Activated CD8-positive, alpha-beta memory T cell treated with anti-CD3 and anti-CD28 coated beads for 1 hour (primary cell): ENCODE measurements at places on chromosomes 1 and 21.

DNA sequence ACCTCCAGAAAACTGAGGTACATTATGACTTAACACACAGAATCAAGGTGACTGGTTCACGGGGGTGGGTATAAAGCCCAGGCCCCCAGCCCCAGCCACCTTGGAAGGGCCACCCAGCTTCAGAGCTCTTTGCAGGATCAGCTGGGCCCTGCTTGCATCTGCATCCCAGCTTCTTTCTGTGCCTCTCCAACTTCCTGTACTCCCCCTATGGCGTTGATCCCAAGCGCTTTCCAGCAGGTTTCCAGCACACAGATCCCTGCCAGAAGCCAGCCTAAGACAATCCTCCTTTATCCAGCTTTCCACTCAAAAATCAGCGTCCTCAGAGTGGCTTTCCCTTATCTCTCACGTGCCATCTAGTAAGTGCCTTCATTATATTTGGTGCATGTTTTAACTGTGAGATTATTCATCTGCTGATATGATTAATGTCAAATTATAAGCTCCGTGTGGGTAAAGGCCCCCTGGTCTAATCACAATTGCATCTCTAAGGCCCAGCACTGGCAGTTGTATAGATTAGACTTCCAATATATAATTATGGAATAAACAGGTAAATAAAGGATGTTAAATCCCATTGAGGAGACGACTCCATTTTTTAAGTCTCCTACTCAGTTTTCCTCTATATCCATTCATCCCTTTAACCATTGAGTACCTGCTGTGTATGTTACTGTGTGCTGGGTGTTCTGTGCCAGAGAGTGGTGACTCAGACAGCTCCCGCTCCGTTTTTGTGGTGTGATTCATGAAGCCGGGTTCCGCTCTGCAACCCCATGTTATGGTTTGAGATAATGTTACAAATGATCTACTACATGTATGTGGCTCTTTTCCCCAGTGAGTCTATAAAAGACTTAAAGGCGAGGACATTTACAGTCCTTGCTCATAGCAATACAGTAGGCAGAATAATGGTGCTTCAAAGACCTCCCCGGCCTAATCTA lies 387.6 kb downstream of the PCP4 start:
- no peak for DNase-seq

- DNase-seq = no peak
Measured at GRCh38 chr1:200437556-200438203, 27.8 kb upstream of the ZNF281 start.

- DNase-seq = no peak
Measured at GRCh38 chr1:2128189-2128901, 66.2 kb downstream of the FAAP20 start.

GRCh38 chr1:227607336-227607898 lies 44.1 kb downstream of the ZNF678 start:
- no peak for DNase-seq

DNA sequence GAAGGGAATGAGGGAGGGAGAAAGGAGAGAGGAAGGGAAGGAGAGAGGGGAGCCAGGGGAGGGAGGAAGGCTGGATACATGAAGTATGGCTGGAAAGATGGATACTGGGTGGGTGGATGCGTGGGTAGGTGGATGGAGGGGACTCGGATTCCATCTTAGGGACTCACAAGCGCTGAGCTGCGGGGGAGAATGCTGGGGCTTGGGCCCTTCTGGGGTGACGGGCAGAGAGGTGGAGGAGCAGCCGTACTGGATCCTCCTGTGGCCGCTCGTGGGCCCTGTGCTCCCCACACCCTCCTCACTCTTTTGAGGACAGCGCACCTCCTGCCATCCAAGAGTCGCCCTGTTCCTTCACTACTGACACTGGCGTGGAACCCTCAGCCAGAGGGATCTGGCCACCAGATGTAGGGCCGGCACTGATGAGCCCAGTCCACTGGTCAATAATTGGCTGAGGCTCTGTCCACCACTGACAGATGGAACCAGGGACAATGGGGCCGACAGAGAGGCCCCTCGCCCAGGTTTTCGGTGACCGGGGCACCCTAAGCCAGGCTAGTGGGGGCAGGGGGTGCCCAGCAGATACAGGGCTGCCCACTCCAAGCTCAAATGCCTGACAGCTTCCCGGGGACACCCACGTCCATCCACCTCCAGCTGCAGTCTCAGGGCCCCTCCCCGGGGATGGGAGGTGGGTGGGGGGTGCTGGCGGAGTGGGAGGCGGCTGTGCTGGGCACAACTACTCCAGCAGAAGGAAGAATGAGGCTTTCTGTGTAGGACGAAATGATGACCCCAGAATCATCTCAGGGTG lies 4.4 kb upstream of the ACTRT2 start:
- DNase-seq = no peak

GRCh38 chr1:45677751-45678245 lies 8.5 kb downstream of the GPBP1L1 start:
- no peak for DNase-seq

DNA sequence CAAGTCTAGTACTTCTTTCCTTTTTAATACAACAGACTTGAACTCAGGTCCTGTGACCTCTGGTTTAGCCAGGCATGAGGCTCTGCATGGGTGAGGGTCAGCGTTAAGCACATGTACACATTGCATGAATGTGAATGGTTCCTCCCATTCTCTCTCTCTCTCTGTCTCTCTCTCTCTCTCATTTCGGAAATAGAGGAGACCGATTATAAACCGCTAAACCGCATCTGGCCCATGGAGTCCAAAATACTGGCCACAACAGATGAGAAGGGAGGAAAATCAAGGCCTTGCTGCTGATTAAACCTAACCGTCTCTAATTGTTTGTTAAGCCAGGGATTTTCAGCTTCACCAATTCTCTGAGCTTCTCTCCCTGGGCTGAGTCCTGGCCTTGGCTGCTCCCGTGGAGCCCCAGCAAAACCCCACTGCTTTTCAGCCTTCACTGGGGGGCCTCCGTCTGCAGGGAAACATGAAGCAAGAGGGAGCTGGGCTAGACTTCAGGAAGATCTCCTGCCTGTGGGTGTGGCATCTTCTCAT lies 6.6 kb downstream of the RSPO1 start:
- no peak for DNase-seq

- no peak for DNase-seq
Measured at GRCh38 chr21:44529503-44530125, 10.4 kb downstream of the KRTAP10-1 start.

- DNase-seq = no peak
Measured at GRCh38 chr1:225657462-225657989, 4.6 kb upstream of the ENAH start.

DNA sequence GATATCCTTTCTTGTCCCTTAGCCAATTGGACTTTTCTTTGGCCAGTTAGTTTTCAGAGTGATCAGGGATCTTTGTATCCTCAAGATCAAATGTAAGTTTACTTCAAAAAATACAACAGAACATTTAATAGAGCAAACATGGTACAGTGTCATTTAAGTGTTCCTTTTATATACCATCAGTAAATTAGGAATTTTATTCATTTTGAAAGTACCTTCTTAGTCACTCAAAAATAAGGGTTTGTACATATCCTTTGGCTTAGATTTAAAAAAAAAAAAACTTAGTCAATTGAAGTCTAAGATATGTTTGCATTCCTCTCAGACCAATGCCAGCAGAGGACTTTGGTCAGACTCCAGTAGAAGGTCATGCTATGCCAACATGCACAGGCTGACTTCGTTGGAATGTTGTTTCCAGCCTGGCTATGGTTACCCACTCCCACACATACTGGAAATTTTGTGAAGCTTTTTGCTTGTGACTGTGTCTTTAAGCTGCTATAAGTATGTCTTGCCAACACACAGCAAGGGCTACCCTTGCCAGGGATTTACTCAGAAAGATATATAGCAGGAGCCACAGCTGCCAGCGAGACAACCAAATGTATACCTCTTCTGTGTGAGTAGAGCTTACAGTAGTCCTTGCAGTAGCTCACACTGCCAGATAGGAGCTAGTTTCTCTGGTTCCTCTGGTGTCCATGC lies 81.5 kb upstream of the LRIF1 start:
- DNase-seq = no peak

- DNase-seq = no peak
Measured at GRCh38 chr1:87796471-87796901, 467.8 kb downstream of the LMO4 start.
